A549 (cell line): ENCODE measurements at places on chromosomes 6 and 20. TPM values are rescaled to one million over a fixed set of nuclear protein-coding genes. Genes with fewer than 3 reads are reported as not detected.

Gene PDYN
- 0.04 TPM in 1 of 3 replicates, not detected in the others for polyA plus RNA-seq

DNA sequence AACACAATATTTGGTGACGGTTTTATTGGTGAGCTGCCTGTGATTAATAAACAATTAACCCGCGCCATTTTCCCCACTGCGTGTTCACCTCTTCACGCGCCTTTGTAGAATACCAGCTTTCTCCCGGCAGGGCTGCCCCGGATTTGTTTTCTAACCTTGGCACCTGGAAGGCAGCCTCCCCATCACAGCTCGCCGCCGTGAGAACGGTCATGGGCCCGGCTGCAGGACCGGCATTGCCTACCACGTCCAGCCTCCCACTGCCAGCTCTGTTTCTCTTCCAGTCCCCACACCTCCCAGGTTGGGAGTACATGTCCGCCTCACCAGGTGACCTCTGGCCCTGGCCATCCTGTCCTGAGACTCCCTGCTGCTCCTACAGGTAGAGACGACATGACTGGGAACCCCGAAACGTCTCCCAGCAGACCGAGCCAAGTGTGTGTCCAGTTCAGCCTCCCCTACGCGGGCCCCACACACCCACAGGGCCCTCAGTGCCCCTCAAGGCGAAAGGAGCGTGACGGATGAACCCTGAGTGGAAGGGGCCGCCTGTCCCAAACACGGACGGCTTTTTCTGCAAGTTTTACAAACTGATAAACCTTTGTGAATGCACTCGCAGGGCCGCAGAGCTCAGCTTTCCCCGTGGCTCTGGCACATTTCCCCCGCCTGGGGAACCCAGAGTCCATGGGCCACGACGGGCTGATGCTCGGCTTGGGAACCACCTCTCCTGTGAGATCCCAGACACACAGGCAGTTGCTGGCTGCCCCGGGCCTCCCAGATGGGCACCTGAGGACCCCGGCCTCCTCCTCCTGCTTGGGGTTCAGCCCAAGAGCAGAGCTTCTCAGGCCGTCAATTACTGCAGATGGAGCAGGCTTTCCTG is 25.7 kb downstream of the FRMD1 start:
- no peak for DNase-seq

GRCh38 chr6:67811239-67812037 is 823.6 kb upstream of the ADGRB3 start:
- DNase-seq = no peak

DNA sequence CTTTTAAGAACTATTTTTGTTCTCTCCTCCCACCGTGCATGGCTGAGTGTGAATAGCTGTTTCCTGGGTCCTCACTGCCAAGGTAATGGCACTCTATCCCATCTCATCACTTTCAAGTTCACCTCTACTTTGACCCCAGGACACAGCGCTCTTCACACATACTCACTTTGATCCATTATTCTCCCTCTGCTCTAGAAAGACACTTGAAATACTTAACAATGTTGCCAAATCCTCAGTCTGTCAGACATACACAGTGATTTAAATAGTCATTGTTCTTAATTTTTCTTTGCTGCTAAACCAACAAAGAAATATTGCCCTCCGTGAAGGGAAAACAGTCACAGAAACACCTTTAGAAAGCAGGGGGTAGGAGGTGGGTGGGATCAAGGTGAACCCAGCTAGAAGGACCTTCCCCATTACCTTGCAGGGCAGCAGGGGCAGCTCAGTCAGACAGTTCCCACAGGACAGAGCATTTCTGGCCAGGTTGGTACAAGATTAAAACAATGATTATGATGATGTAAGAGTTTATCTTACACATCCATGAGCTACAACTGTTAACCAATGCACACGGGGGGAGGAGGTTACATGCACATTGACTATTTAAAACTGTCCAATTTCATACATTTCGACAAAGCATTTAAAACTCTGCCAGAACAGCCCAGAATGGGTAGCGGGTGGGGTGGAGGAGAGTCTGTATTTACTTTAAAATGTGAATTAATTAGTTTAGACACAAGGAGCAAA is 2.4 kb downstream of the SLC22A23 start:
- DNase-seq = no peak
